Ureter (tissue), 1 donor: ENCODE measurements at places on chromosomes 3 and 15. TPM values are rescaled to one million over a fixed set of nuclear protein-coding genes. Genes with fewer than 3 reads are reported as not detected.

Gene ZNF80
- total RNA-seq = not detected

Gene C3orf20
- 0.31 TPM for total RNA-seq

Gene GOLGA6L25
- total RNA-seq = not detected

Gene SLC51A
- total RNA-seq = not detected

Gene LMCD1
- total RNA-seq = 43.3 TPM

Gene CFAP20DC
- total RNA-seq = 0.18 TPM

Gene PCSK6
- total RNA-seq = 14.5 TPM

Gene PROK2
- total RNA-seq = not detected

Gene TMCO5A
- not detected for total RNA-seq

Gene SPRED1
- 22.5 TPM for total RNA-seq

Gene SEC22C
- total RNA-seq = 37.2 TPM

Gene TMEM41A
- total RNA-seq = 31.9 TPM

Gene MINDY2
- 41.6 TPM for total RNA-seq

Gene ITGA11
- 22.8 TPM for total RNA-seq

Gene RBP2
- total RNA-seq = not detected

Gene RNU5B-1
- not detected for total RNA-seq

Gene HTD2
- total RNA-seq = 7.4 TPM

Gene GPR176
- total RNA-seq = 1.7 TPM

Gene SLC51B
- not detected for total RNA-seq

Gene MUSTN1
- 15.9 TPM for total RNA-seq

Gene PLIN1
- total RNA-seq = 4.6 TPM

Gene GOLGA8J
- not detected for total RNA-seq

Gene CASR
- 0.08 TPM for total RNA-seq

Gene IFT80
- 39.6 TPM for total RNA-seq

Gene CAND2
- 13.7 TPM for total RNA-seq

Gene PRTG
- 3.7 TPM for total RNA-seq

Gene SOX14
- total RNA-seq = not detected

Gene C15orf39
- 32.7 TPM for total RNA-seq

Gene PAQR5
- 6.5 TPM for total RNA-seq

Gene CYP8B1
- total RNA-seq = not detected

Gene DUOXA2
- total RNA-seq = 3.9 TPM

Gene IGSF10
- 3.3 TPM for total RNA-seq

Gene CEP70
- 51.6 TPM for total RNA-seq

Gene ELL3
- 2.9 TPM for total RNA-seq

Gene LHFPL4
- not detected for total RNA-seq

Gene CCR5
- total RNA-seq = 3.3 TPM

Gene PTX3
- 2.1 TPM for total RNA-seq

Gene COL6A5
- not detected for total RNA-seq

Gene CDHR4
- total RNA-seq = 0.62 TPM

Gene ADAMTS17
- total RNA-seq = 10.6 TPM

Gene MEGF11
- total RNA-seq = not detected

Gene ADPRH
- 8.6 TPM for total RNA-seq

Gene XCR1
- 0.70 TPM for total RNA-seq

Gene OR5H2
- not detected for total RNA-seq
